ENCODE measurements at places on chromosomes 16 and 17.

GRCh38 chr17:77838748-77839697 is 119.5 kb upstream of the TNRC6C start:
- DNase-seq = no peak

GRCh38 chr16:75104836-75105235 is 11.7 kb downstream of the LDHD start:
- no peak for DNase-seq

- DNase-seq = no peak
These were observed 39.2 kb upstream of the MAF start for GRCh38 chr16:79639576-79640311.

- no peak for DNase-seq
These were observed 10.0 kb downstream of the TNFAIP1 start for GRCh38 chr17:28345419-28346198.

DNA sequence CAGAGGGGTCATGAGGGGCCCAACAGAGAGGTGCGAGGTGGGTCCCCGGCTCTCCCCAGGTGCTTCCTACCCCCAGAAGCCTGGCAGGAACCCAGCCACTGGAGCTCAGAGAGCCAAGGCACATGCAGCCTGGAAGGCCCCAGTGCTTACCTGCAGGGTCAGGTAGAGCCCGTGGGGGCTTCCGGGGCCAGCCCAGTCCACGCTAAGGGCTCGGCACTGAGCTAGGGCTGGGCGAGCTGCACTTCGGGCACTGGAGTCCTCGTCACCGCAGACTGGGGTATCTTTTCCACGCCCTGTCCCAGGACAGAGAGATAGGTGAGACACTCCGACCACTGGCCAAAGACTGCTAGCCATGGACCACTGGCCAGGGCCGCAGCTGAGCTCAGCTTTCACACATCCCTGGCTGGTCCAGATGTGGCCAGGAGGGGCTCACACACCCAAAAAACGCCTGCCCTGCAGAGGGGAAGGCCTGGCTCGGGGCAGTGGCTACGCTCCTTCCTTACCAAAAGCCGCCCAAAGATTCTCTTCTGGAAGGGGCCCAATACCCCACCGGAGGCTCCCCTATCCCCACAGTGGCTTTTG is 7.4 kb downstream of the KIFC3 start:
- no peak for DNase-seq

DNA sequence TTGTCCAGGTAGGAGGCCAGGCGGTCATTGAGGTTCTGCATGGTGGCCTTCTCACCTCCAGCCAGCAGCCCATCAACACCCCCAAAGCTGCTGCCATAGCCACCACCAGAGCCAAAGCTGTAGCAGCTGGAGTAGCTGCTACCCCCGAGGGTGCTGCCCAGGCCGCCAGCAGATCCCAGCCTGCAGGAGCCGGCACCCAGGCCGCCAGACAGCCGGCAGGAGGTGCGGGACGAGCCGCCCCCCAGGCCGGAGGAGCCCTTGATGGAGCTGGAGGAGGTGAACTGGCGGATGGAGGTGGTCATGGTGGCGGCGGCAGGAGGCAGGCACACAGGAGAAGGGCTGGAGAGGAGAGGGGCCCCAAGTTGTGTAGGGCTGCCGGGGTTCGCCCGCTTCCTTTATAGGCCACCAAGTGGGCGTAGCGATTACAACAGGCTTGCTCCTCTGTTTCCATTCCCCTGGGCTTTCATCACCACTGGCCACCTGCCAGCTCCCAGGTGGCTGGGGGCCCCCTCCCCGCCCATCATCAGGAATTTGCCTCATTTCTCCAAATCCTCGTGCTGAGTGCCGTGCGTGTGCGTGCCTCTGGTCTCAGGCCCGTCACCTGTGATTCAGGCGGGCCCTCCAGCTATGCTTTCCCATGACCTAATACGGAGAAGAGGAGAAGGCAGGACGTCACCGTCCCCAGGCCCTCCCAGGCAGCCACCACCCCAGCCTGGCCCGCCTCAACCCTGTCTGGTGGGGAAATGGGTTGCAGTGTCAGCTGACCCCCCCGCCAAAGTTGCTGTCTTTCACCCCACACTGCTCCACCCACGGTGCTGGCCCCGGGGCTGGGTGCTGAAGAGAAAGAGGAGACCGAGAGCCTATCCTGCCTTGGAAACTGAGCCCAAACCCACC is at the start of gene KRT17:
KRT17 (minus strand) TSS at position 368 of the 894 bp plus-strand sequence; CDS start at position 302, 66 bp downstream.
- peak; percentile 92 for DNase-seq

DNA sequence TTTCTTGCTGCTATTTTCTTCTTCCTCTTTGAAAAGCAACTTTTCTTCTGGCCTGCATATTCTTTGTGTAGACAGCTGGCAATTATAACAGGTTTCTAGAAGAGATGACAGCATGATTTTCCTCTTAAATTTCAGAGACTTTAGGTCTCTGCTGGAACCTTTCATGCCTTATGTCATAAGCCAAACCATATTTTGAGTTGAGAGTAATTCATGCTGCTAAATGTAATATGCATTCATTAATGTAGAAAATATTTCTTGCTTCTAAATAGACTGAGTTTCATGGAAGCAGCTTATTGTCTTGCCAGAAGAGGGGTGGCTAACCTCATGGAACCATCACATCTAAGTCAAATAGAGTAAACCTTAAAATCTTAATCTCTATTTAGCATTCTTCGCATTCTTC is 25.9 kb upstream of the ABCA9 start:
- DNase-seq = no peak

DNA sequence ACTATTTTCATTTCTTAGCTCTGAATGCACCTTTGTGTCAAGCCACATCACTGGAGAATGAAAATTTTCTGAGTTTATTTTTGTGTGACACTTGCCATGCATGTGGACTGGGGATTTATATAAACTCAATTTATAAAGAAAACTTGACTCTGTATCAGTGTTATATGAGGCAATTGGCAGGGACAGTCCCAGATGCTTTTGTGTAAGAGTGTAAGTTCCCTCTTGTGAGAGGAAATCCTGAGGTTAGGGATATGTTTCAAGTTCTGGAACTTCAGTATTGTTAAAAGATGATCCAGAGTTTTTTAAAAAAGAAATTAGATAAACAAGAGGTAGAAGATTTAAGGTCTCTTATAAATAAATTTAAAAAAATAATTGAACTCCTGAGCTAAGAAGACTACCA is 10.9 kb upstream of the CCL8 start:
- DNase-seq = no peak

DNA sequence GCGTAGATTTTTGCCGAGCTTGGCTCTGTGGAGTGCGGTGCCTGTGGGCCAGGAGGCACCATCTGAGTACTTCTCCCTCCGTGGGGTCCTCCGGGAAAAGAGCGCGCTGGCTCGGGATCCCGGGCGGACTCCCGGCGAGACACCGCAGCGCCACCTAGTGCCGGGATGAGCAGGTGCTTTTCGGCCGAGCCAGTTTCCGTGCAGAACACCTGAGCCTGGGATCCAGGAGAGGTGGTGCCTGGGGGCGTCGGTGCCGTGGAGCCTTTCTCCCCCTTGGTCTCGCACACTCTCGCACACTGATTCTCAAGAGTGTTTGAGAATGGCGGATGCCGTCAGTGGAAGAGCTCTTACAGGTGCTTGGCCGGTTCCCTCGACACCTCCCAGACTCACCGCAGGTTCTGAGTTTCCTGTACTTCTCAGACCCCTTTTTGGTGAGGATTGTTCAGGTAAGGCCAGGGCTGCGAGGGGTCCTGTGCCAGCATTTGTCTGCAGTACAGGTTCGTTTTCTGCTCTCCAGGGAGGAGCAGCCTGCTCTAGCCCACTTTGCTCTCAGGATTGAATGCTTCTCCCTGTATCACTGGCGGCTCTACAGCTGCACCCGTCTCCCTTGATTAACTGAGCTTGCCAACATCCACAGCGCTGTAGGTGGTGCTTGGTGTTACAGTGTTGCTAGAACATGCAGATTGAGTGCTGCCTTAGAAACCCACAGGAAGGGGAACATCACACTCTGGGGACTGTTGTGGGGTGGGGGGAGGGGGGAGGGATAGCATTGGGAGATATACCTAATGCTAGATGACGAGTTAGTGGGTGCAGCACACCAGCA is 23.3 kb downstream of the TBCD start:
- DNase-seq = no peak

GRCh38 chr16:73036074-73036826 is 11.7 kb downstream of the ZFHX3 start:
- no peak for DNase-seq

DNA sequence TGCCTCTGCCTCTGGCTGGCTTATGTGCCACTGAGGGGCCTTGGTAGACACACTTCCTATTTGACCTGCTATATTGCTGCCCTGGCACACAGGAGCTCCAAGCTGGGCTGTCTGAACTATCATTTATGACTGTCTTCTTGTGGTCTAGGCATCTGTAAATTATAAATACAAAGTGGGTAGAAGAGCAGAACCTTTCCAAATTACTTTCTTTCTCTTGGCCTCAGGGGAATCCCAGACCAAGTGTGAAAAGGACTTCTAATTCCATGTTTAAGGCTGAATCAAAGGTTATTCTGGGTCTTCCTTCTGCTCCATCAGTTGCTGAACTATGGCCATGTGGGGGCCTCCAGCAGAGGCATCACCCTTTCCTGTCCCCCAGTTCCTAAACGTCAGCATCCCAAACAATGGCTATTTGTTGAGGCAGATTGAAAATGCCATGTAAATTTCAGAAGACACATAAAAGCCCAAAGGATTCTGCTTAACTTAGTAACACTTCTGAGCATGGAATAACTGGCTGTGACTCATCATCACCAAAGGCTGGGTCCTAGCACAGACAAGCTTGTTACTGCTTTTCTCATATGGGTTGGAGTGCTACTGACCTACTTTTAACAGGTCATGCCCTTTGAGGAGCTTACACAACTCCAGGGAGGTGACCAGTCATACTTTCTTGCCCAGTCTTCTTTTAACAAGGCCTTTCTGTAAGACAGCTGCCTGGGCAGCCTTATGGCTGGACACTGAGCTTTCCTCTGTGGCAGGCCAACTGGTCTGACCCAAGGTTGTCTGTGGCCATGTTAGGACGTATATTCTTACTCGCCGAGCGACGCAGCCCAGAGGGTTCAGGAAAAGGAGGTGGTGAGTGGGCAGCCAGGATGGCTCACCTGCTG is 154.8 kb downstream of the VPS53 start:
- no peak for DNase-seq

- no peak for DNase-seq
These were observed 175.3 kb downstream of the UTP18 start for GRCh38 chr17:51435641-51436091.

GRCh38 chr17:34667656-34668055 is 88.3 kb downstream of the TMEM132E start:
- DNase-seq = no peak

DNA sequence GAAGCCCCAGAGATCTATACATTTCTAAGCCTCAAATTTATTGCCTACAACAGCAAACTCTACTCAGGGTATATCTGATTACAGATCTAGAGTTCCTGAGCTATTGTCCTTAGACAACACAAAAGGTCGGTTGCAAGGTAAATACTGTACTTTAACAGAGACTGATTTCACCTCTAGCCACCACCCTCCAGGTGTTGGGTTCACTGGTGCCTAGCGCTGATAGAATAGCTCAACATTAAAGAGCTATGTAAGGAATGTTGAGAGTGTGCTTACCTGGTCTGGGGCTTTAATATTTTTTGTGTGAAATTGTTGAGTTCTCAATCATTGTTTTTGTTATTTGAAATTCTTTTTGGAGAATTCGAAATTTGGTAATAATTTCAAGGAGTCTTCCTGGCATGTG is 277.0 kb upstream of the PSMD7 start:
- DNase-seq = no peak

GRCh38 chr16:1206786-1207185 is 18.3 kb downstream of the TPSG1 start:
- no peak for DNase-seq

GRCh38 chr16:88479793-88480760 is 27.0 kb downstream of the ZFPM1 start:
- DNase-seq = no peak

DNA sequence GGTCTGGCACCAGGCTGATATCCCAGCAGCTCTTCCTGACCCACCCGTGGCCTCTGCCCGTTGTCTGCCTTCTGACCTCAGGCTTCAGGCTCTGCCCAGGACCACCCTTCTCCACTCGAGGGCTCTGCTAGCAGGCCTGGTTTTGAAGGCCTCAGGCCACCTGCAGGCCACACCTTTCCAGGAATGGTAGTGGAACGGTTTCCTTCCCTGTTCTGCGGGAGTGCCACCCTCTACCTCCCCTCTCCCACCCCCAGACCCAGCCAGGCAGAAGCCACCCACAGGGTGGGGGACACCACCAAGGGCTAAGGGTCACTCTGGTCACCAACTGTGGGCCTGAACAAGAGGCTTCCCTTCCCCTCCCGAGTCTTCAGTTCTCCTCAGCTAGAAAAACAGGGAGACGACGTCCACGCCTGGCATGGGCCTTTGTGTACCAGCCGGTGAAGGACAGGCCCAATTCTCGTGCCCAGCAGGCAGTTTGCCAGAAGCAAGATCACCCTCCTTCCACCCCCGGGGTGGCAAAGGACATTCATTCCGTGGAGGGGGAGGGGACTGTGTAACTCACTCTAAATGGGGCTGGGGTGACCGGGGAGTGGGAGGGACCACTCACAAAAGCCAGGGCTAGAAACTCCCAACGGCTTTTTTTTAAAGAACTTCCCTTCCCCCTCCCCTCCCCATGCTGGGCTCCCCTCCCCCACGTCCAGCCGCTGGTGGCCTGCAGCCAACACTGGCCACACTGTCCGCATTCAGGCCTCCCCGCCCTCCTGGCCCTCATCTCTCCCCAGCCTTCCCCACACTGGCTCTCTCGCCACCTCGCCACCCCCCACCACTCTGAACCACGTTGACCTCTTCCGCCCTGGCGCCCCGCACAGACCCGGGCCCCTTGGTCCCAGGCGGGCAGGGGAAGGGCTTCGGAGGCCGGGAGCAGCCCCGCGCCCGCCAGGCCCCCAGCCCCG is 7.7 kb downstream of the CBX4 start:
- no peak for DNase-seq

GRCh38 chr17:2874189-2874686 is 78.0 kb downstream of the RAP1GAP2 start:
- DNase-seq = no peak

DNA sequence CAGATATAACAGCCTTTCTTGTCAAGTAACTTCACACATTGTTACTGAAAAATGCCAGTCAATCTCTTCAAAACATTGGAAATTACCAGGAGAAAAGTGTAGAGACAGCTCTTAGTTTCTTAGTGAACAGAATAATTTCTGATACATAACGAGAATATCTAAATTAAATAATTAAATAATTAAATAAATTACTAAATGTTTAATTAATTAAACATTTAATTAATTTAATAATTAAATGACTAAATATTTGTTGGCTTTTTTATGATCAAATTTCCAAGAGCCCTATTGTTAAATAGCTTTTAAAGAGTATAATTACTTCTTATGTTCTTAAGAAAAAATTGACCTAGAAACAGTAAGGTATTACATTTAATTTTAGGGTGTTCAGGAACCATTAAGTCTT is 129.6 kb downstream of the SSH2 start:
- DNase-seq = no peak

GRCh38 chr16:35506018-35506897 is 2046.8 kb downstream of the TP53TG3F start:
- DNase-seq = no peak

DNA sequence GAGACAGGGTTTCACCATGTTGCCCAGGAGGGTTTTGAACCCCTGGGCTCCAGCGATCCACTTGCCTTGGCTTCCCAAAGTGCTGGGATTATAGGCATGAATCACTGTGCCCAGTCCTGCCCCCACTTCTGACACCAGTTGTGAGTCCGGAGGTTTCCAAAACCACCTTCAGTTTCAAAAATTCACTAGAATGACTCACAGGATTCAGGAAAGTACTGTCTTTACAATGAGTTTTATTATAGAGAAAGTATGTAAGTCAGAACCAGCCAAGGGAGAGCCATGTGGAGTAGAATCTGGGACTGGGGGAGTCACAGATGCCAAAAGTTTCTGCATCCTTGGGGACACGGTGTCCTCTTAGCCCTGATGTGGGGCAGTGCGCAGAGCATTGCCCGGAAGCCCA is 55.1 kb downstream of the PLD6 start:
- DNase-seq = no peak

All from chondrocyte (in vitro differentiated cells).